Naive thymus-derived CD4-positive, alpha-beta T cell (primary cell): ENCODE measurements at places on chromosomes 16 and 17. TPM values are rescaled to one million over a fixed set of nuclear protein-coding genes. Genes with fewer than 3 reads are reported as not detected.

DNA sequence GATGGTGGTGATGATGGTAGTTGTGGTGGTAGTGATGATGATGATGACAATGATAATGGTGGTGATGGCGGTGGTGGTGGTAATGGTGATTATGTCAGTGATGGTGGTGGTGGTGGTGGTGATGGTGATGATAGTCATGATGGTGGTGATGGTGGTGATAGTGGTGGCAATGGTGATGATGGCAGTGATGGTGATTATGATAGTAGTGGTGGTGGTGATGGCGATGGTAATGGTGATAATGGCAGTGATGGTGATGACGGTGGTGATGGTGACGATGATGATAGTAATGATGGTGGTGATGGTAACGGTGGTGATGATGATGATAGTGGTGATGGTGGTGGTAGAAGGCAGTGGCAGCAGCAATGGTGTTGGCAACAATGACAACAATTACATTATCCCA is 55.3 kb downstream of the RBFOX3 start:
- no peak for DNase-seq

OR2C1 gene
- 0.24 TPM for polyA plus RNA-seq

OR3A3 gene
- polyA plus RNA-seq: not detected

DNA sequence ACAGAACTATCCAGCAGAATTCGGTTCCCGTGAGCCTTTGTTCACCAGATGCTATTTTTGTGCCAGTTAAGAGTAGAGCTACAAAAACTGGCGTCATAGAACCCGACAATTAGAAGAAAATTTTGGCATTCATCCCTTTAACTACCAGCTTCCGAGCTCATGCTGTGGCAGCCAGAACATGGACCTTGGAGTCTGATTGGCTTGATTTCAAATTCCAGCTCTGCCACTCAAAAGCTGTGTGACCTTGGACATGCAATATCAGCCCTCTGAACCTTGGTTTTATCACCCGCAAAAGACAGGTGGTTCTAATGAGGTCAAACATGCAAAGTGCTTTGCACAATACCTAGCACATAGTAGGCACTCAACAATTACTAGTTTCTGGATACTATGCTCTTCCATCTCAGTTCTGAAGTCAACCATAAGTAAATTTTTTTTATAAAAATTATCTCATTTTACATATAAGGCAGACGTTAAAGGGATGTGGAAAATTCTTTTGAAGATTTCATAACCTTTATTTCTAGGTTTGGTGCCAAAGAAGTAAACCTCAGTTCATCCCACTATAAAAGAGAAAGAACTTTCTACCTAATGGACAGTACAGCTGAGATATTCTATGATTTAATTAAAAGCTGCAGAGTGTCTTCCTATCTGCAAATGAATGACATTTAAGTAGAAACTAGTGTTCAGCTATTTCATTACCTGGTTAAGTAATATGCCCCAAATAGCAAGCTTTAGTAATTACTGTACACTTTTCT is 331.5 kb downstream of the HAPSTR1 start:
- no peak for DNase-seq
